Muscle of leg (tissue), 16 donors: ENCODE measurements at places on chromosomes 16 and 17. TPM values are rescaled to one million over a fixed set of nuclear protein-coding genes. Genes with fewer than 3 reads are reported as not detected.

The PLCD3 gene
- polyA plus RNA-seq: 39.4 TPM

The FOXJ1 gene
- polyA plus RNA-seq: 0.11 TPM

DNA sequence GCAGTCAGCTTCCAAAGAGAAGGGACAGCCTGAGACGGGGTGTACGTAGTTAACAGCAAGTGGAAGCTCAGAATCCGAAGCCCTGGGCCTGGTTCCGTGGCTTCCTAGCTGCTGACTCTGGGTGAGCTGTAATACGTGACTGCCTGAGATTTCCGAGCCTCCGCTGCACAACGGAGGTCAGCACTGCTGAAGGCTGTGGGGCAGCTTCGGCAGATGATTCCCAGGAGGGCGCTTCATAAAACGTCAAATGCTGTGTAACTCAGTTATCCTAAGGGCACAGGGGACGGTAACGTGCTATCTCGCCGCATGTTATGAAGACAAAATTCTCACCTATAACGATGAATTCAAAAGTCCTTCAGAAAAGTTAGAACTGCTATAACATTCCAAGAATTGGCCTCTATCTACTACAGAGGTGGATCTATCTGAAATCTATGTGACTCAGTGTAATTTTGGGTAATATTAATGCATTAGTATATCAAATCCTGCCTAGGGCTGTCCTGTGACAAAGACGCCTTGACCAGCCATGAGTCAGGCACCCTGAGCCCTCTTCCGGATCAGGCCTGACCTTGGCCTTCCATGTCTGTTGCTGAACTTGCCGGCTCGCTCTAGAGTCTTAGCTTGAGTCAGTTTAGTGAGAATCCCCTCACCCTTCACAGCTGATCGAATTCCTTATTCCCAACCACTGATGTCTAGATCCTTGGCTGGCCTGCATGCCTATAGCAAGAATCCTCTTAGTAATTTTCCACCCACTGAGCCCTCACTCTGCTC, 43.5 kb downstream of the MARF1 start:
- H3K36me3 ChIP-seq: peaks cover 91% of the 10 kb centered on the region
- H3K4me1 ChIP-seq: peaks cover 8% of the 10 kb centered on the region
- no peak overlapping the region for H3K27ac ChIP-seq

DNA sequence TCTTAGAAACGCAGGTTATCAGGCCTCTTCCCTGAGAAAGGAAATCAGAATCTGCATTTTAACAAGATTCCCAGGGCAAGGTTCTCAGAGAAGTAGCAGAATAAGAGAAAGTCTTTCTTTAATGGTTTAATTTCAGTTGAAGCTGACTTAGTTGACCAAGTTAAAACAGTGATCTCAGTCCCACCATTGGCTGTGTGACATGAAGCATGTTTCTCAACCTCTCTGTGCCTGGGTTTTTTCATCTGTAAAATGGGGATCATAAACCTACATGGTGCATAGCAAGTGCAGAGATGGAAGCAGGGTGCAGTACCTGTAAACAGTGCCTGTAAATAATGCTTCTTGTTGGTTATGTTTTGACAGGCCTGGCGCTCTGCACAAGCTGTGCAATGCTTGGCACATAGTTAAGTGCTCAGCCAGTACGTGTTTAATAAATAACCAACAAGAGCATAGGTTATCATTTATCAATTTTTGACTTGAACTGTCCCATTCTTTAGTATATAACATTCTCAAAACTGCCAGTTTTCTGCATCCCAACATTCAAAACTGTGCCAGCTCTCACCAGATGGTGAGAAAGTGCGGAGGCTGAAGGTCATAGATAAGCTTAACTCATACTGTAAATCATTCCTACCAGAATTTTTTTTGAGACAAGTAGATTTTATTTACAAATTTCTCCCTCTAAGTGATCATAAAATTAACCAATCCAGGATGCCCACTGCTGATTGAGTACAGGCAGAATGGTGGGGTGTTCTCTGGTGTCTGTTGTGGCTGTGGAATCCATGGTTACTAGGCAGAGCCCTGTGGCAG, 6.9 kb downstream of the C17orf67 start:
- no peak overlapping the region for H3K4me3 ChIP-seq
- DNase-seq: no peak
- H3K27me3 ChIP-seq: no peaks in the 10 kb centered on the region
- H3K36me3 ChIP-seq: peaks cover 4% of the 10 kb centered on the region

DNA sequence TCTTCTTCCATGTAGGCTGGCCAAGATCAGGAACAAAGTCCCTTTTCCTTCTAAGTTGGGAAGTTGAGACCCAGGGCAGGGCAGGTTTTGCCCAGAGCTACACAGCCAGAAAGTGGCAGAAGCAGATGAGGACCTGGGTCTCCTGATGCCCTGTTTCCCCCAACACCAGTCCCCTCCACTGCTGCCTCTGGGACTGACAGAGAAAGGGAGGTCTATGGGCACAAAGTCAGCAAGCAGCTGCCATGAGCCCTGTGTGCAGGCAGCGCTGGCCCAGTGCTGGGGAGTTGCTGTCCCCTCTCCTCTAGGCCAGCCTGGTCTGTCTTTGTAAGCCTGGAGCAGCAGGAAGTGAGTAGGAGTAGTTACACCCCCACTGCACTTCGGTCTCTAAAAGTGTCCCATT, 46.9 kb upstream of the NKD1 start:
- DNase-seq: no peak
- no peak overlapping the region for H3K4me3 ChIP-seq
- H3K27me3 ChIP-seq: peaks cover 9% of the 10 kb centered on the region

GRCh38 chr17:76643553-76644148, at the start of gene ST6GALNAC1:
ST6GALNAC1 (minus strand) TSS chr17:76643757; CDS start chr17:76643638, 119 bp downstream.
- no peaks in the 10 kb centered on the region for H3K36me3 ChIP-seq
- no peak for DNase-seq
- H3K4me1 ChIP-seq: no peaks in the 10 kb centered on the region
- peaks cover 4% of the 10 kb centered on the region for H3K27me3 ChIP-seq
- no peak within 1 kb of the TSS for H3K4me3 ChIP-seq
- H3K27ac ChIP-seq: no peak within 1 kb of the TSS

- no peaks in the 10 kb centered on the region for H3K4me1 ChIP-seq
- peak; percentile 45 for DNase-seq
- H3K27ac ChIP-seq: no peak overlapping the region
- H3K36me3 ChIP-seq: no peaks in the 10 kb centered on the region
- no peak overlapping the region for H3K4me3 ChIP-seq
- H3K27me3 ChIP-seq: no peaks in the 10 kb centered on the region
These were observed 36.4 kb downstream of the EFCAB5 start for GRCh38 chr17:29977836-29978235.

GRCh38 chr16:16096858-16097213, 126.5 kb downstream of the ABCC6 start:
- DNase-seq: no peak
- H3K4me1 ChIP-seq: peaks cover 15% of the 10 kb centered on the region
- H3K4me3 ChIP-seq: no peak overlapping the region
- H3K27me3 ChIP-seq: no peaks in the 10 kb centered on the region

GRCh38 chr16:25959221-25959620, 267.5 kb downstream of the HS3ST4 start:
- H3K27me3 ChIP-seq: no peaks in the 10 kb centered on the region
- H3K4me1 ChIP-seq: no peaks in the 10 kb centered on the region
- DNase-seq: no peak

DNA sequence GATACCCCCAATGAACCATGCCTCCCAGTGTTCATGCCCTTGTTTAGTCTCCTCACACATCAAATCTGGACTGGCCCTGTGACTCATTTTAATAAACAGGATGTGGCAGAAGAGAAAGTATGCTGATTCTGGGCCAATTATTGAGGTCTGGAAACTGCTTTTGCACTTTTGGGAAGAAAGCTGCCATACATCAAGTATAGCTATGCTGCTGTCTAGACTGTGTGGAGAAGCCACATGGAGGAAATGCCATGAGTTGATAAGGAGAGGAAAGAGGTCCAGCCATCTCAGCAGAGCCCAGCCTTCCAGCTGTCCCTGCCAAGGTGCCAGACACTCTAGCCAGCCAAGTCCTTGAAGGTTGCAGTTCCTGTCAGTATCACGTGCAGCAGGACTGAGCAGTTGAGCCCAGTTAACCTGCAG, 16.7 kb downstream of the RPRML start:
- no peak overlapping the region for H3K27ac ChIP-seq
- no peaks in the 10 kb centered on the region for H3K4me1 ChIP-seq
- H3K27me3 ChIP-seq: no peaks in the 10 kb centered on the region

- no peak overlapping the region for H3K27ac ChIP-seq
- no peaks in the 10 kb centered on the region for H3K36me3 ChIP-seq
- no peak overlapping the region for H3K4me3 ChIP-seq
- no peaks in the 10 kb centered on the region for H3K27me3 ChIP-seq
- peak; percentile 69 for DNase-seq
These were observed 152.1 kb downstream of the PMP22 start for GRCh38 chr17:15112846-15113617.

GRCh38 chr17:72915625-72916081, 176.8 kb downstream of the SLC39A11 start:
- no peak overlapping the region for H3K27ac ChIP-seq
- no peak overlapping the region for H3K4me3 ChIP-seq
- peaks cover 4% of the 10 kb centered on the region for H3K4me1 ChIP-seq

- no peak for DNase-seq
- peak overlapping the region; percentile 62 for H3K27ac ChIP-seq
- H3K36me3 ChIP-seq: peaks cover 36% of the 10 kb centered on the region
- peaks cover 42% of the 10 kb centered on the region for H3K4me1 ChIP-seq
These were observed 8.4 kb downstream of the MYO1C start for GRCh38 chr17:1484060-1484535.

GRCh38 chr17:27418366-27418615, 38.0 kb upstream of the KSR1 start:
- no peaks in the 10 kb centered on the region for H3K4me1 ChIP-seq
- H3K27me3 ChIP-seq: peaks cover 3% of the 10 kb centered on the region

DNA sequence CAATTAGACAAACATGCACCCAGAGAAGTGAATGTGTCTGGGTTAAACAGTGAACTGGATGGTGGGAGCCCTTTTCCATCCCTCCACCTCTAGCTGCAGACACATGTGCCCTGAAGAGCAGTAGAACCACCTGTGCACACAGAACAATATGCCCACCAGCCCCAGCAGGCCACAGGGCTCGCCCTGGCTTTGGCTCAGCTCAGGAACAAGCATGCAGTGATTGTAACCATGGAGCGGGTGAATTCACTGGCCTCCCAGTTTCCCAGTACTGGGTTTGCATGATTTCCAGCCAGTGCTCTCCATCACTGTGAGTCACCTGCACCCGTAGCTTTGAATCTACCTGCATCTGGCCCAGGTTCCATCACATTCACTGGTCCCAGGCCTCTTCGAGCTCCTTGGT, 5.2 kb downstream of the GPR179 start:
- no peak overlapping the region for H3K27ac ChIP-seq
- no peak for DNase-seq
- H3K27me3 ChIP-seq: no peaks in the 10 kb centered on the region
- H3K4me3 ChIP-seq: no peak overlapping the region
- H3K36me3 ChIP-seq: no peaks in the 10 kb centered on the region
- peaks cover 5% of the 10 kb centered on the region for H3K4me1 ChIP-seq

DNA sequence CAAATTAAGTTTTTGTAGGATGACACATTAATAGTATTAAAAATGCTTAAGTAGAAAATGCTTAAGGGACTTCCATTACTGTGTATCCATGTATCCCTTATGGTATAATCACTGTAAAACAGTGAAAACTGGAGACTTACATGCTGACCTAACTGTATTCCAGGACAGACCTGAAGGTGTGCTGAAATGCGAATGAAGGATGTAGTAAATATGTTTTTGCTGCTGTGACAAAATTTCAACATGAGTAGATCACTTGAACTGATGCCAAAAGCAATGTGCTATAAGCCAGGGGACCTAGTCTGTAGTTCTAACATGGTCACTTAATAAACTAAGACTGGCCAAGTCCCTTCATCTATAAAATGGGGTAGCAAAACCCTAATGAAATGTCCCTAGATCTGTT, 142.0 kb upstream of the CORO6 start:
- no peaks in the 10 kb centered on the region for H3K36me3 ChIP-seq
- no peak overlapping the region for H3K27ac ChIP-seq
- H3K4me3 ChIP-seq: no peak overlapping the region

- no peaks in the 10 kb centered on the region for H3K4me1 ChIP-seq
- H3K36me3 ChIP-seq: peaks cover 87% of the 10 kb centered on the region
These were observed 11.4 kb upstream of the PLK1 start for GRCh38 chr16:23667355-23667659.

DNA sequence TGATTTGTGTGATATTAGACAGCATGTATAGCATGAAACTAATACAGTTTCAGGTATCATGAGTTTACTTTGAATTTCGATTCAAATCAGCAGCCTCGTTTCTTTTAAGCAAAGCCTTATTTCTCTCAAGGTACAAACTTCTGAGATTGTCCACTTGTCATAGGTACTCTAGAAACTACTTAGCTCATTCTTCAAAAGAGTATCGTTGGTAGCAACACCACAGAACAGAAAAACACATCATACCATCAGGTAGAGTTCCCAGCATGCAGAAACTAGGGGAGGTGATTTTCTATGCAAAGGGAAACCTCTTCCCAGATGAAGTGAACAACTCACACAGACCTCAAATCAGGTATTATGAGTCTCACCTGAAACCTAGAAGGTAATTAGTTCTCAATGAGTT, 237.0 kb upstream of the SOX9 start:
- H3K27me3 ChIP-seq: no peaks in the 10 kb centered on the region
- H3K27ac ChIP-seq: no peak overlapping the region
- no peaks in the 10 kb centered on the region for H3K36me3 ChIP-seq
- no peak overlapping the region for H3K4me3 ChIP-seq
- H3K4me1 ChIP-seq: no peaks in the 10 kb centered on the region
